ENCODE measurements at places on chromosomes 4 and X.

DNA sequence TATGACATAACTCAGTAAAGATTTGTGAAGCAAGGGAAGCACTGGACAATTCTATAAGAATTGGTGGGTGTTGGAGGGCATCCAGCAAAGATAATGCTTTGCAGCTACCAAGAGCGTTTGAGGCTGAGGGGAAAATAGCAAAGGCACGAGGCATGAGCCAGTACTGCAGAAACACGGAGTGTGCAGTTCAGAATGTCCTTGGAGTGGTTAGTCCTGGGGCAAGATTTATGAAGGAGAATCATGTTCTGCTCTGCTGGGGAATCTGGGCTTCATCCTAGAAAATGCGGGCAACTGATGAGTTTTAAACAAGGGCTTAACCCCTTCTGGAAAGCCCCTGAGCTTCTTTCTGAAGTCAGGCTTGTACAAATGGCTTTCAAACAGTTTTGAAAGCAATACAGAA is 452.5 kb downstream of the IL15 start:
- DNase-seq, result no peak

DNA sequence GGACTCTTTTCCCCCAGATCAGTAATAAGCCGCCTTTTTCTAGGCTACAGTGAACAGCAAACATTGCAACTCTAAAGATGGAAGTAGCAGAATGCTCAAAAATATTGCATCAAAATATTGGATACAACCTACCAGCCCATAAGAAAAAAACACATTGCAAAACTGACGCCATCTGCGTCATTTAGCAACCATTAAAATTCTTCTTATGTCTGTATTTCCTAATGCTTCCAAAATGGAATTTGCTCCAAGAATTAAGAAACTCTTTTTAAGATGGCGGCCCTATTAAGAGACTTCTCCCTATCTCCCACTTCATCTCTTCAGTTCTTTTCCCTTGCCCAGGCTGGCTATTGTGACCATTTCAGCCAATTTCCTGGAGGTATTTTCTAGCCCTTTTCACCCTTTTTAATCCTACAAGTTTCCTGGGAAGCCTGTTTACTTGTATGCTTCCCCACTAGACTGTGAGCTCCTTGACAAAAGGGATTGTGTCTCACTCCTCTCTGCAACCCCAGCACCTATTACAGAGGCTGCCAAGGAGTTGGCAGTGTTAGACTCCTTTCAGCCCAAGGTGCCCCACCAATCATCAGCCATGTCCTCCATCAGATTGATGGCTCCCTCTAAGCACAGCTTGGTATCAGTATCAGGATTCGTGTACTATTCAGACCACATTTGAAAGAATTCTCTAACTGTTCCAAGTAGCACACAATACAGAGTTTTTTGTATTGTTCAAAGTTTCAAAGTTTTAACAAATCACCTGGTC is 4.4 kb downstream of the GPC3 start:
- no peak for DNase-seq

- DNase-seq, result no peak
These were observed 1528.3 kb upstream of the AGA start for GRCh38 chr4:178970433-178971140.

DNA sequence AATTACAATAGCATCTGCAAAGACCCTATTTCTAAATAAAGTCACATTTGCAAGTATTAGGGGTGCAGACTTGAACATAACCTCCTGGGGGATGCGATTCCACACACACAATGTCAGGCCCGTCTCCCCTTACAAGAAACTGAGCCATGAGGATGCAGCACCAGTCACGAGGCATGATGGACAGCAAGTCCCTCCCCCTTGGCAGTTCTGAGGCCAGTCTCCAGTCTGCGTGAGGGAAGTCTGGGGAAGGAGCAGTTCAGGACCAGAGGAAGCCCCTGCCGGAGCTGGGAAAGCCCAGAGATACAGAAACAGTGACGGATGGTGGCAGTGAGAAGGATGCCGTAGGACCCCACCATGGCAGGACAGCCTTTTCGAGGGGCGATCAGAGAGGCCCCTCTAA is 9.4 kb downstream of the FAM53A start:
- no peak for DNase-seq

DNA sequence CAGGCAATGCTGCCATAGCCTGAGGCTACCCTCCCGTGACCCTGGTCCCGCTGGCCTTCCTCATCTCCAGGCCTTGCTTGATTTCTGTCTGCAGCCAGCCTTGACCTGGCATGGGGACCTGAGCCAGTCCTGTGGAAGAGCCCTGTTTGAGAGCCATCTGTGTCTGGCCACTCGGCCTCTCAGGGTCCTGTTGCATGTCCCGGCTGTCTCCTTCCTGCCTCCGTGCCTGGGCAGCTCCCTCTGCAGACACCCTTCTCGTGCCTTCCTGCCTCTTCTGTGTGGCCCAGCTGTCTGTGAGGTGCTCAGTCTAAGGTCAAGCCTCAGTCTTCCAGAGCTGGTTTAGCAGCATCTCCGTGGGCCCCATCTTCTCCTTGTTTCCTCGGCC is 108.4 kb downstream of the SORCS2 start:
- no peak for DNase-seq

DNA sequence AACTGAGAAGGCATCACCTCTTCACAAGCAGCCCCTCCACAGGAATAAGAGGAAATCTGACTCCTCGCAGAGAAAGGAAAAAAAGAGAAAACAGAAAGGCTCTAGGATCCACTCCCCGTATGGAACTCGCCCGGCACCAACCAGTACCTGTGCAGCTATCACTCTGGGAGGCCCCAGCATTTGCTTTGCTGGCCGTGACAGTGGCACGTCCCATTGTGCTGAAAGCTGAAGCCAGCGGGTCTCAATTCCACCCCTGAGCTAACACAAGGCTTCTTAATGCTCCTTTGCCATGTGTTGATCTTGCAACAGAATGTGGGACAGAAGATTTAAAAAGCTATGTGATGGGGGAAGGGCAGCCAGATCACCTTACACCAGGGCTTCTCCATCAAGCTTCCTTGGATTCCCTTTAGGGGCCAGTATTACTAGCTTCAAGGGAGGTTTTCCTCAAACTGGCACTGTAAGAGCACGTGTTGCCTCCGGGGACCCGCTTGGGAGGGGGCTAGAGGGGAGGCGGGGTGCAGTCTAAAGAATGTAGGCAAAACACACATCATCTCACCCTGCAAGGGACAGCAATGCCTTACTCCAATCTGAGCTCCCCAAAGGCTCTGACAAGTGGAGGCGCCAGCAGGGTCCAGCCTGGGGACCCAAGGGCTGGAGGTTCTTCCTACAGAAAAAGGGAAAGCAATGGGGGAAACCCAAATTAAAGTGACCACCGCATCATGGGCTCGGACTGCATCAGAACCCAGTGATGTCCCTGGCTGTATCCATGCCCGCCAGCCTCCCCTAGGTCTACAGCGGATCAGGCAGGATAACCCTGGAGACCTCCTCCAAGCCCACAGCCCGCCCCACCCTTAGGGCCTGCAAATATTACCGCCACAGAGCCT is 1.2 kb downstream of the USP46 start:
- no peak for DNase-seq

- no peak for DNase-seq
These were observed 272.5 kb upstream of the LCORL start for GRCh38 chr4:18294021-18294420.

DNA sequence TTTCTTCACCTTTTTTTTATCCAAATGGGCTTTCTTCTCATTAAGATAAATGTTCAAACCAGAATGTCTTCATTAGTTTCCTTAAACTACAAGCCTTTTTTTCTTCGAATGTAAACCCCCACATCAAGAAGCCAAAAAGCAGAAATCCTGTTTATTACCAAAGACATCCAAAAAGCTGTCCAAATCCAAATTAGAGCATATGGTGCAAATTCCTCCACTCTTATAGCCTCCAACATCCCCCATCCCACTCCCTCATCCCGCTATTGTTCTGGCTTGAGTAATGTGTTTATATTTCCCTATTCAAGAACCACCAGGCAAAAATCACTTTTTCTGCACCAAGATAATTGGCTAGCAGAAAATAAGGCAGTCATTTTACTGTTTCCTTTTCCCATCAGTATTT is 315.1 kb upstream of the ADGRL3 start:
- DNase-seq, result no peak

DNA sequence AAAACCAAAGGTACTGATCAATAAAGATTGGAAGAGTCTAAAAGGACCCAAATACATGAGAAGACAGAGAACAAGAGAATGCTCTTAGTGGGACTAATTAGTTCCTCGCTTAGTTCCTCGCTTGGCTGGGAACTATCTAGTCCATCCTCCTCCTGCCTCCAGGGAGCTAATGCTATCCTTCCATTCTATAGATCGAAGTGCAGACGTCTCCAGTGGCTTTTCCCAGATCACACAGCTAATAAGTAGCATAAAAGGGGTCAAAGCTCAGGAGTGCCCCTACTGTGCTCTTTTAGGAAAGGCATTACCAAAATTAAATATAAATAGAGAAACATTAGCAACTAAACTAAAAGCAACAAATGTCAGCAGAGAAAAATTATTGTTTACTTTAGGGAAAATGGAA is 42.3 kb upstream of the PPARGC1A start:
- DNase-seq, result no peak

DNA sequence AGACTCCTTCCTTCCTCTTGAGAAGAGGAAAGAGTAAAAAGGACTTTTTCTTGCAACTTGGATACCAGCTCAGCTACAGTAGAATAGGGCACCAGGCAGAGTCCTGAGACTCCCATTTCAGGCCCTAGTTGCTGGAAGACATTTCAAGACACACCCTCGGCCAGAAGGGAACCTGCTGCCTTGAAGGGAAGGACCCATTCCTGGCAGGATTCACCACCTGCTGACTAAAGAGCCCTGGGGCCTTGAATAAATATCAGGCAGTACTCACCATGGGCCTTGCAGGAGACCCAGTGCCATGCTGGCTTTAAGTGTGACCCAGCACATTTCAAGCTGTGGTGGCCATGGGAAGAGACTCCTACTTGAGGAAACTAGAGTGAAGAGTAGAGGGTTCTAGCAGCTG is 317.6 kb downstream of the DKK2 start:
- no peak for DNase-seq

DNA sequence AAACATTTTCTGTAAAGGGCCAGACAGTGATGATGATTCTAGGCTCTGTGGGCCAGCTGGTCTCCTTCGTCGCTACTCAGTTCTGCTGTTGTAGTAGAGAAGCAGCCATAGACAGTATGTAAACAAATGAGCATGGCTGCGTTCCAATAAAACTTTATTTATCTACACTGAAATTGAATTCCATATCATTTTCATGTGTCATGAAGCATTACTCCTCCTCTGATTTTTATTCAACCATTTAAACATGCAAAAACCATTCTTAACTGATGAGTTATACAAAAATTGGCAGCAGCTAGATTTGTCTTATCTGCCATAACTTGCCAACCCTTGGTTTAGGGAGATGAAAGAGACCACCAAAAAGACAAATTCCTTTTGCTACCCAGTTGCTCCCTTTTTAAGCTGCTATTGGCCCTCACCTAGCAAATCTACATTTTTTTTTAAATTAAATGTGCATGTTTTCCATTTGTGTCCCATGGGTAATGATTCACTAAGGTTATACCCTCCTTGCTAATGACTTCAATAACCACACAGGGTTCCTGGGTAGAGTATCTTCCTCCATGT is 309.9 kb downstream of the DHX15 start:
- no peak for DNase-seq

DNA sequence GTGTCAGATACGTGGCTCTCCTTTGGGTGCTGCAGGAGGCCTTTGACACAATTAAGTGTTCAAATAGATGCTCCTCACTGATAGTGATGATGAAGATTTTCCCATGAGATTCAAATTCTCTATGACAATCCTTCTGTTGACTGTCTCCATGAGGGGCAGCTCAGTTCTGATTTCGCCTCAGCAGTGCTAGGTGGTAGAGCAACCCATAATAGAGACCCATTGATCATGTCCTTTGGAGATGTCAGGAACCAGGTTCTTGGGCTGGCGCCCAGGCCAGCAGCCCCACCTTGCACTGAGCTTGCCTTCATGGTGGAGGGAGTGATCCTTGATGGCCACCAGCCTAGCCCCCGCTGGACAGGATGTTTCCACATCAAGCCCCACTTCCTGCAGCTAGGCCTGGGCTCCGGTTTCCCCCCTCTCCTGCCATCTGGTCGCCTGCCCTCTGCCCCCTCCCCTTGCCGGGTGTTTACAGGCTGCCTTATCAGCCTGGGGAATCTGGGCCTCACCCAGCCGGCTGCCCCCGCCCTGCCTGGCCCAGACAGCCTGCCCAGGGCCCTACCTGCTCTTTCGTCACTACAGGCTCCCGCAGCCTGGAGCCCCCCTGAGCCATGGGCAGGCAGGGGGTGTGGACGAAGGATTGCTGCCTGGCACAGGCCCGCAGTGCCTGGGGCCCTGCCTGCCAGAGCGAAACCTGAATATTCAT is 12.6 kb downstream of the ELF4 start:
- no peak for DNase-seq

GRCh38 chr4:113645771-113646441 is 115.6 kb downstream of the CAMK2D start:
- no peak for DNase-seq

DNA sequence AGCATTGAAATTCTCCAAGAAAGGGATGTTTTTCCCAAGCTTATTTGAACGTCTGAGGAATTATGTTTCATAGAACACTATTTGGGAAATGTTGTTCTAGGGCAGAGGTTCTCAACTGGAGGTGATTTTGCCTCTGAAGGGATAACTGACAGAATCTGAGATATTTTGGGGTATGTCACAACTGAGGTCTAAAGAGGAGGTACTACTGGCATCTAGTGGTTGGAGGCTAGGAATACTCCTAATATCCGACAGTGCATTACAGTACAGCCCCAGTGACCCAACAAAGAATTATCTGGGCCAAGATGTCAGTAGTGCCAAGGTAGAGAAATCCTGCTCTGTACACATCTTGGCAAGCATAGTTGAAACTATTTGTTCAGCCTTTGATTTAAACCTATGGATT is 6.4 kb downstream of the HSPA4L start:
- DNase-seq, result no peak

- no peak for DNase-seq
These were observed 68.7 kb upstream of the ARX start for GRCh38 chrX:25084446-25084845.

GRCh38 chr4:147968641-147969040 is 236.8 kb downstream of the ARHGAP10 start:
- no peak for DNase-seq

- no peak for DNase-seq
These were observed 69.1 kb upstream of the UCP1 start for GRCh38 chr4:140637836-140638235.

- DNase-seq, result no peak
These were observed 63.9 kb downstream of the TSC22D3 start for GRCh38 chrX:107711521-107712181.

Measured in stimulated activated CD8-positive, alpha-beta memory T cell treated with anti-CD3 and anti-CD28 coated beads, Interleukin-7, amount 100 ng/mL, for 4 hours (primary cell).